ENCODE measurements at places on chromosomes 5 and 9. TPM values are rescaled to one million over a fixed set of nuclear protein-coding genes. Genes with fewer than 3 reads are reported as not detected.

DNA sequence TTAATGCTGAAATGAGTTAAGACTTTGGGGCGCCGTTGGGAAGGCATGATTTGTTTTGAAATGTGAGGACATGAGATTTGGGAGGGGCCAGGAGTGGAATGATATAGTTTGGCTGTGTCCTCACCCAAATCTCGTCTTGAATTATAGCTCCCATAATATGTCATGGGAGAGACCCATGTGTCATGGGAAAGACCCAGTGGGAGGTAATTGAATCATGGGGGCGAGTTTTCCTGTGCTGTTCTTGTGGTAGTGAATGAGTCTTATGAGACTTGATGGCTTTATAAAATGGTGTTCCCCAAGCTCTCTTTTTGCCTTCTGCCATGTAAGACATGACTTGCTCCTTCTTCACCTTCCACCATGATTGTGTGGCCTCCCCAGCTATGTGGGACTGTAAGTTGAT lies 5.1 kb downstream of the SLC25A48 start:
- DNase-seq: no peak

DNA sequence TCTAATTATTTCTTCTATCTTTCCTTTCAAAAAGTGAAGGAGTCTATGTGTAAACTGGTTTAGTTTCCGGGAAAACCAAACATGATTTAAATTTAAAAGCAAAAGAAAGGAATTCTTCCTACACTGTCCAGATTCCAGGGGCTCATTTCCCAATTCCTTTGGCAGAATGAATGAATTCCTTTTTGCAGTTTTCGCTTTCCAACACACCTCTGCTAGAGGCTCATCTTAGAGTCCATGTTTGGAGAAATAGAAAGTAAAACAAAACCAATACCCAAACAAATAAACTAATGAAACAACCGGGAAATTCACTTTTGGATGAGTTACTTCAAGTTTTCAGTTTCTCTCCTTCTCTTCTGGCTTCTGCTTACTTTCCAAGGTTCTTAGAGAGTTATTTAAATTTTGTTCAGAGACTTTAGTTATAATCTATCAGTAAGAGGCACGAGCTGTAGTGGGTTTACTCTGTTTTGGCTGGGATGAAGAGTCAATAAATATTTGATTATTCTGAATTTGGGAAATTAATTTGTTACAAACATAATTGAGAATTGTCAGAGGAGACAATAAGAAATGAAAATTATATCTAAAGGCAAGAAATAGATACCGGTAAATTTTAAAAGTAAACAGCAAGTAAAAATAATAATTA lies 365.0 kb upstream of the CDH9 start:
- DNase-seq: peak; percentile 4

GRCh38 chr5:7208938-7209337 lies 187.0 kb upstream of the ADCY2 start:
- DNase-seq: no peak

DNA sequence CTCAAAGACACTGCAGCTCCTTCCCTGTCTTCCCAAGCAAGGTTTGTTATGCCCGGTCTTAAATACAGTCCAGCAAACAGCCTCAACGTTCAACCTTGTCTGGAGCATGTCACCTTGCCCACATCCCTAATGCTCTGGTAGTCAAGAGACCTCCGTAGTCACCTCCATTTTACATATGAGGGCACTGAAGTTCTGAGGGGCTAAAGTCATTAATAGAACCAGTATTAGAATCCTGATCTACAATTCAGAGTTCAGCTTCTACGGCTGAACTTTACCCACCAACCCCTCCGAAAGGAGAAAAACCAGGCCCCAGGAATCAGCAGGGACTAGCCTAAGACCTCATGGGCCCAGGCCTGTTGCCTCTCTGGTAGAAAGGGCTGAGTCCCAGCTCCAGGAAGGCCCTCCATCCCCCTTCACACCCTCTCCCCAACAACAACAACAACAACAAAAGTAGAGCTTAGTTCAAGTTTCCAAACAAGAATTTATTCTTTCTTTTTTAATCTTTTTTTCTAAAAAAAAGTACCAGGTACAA lies 795 bp upstream of the STOML2 start:
- DNase-seq: no peak

The CAMK4 gene
- 3.2 TPM for total RNA-seq
